ENCODE measurements at places on chromosomes 6 and 20. TPM values are rescaled to one million over a fixed set of nuclear protein-coding genes. Genes with fewer than 3 reads are reported as not detected.

NKAPL gene
- total RNA-seq: 0.52 TPM

DNA sequence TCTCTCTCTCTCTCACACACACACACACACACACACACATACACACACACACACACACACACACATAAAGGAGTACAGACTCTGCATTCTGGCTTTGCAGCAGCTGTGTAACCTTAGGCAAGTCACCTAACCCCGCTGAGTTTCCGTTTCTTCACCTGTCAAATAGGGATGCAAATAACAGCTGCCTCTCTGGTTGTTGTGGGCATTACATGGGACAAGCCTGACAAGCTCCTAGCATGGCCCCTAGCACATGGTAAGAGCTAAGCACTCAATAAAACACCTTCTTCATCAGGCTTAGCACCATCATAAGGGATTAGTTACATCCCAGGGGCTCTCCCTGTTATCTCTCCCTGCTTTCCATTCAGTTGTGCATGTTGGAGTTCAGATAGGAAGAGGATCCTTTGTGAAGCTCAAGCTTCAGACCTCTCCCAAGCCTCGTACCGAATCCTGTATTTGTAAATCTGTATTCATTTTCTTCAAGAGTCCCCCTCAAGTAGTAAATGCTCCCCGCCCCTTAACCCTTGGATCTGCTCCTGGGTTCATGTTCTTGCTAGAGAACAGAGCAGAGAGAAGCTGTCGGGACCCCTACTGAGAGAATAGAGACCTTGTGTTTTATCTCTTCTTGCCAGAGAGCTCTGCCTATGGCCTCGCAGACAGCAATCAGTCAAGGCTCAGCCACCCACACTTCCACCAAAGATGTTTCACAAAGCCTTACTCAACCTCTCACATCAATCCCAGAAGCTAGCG, 2.2 kb downstream of the SLC13A3 start:
- H3K4me3 ChIP-seq: no peak overlapping the region
- no peak for DNase-seq

KHDC1L gene
- not detected for total RNA-seq

GRCh38 chr6:36334832-36335459, 1.7 kb downstream of the BNIP5 start:
- no peaks in the 10 kb centered on the region for H3K36me3 ChIP-seq
- peaks cover 10% of the 10 kb centered on the region for H3K4me1 ChIP-seq
- no peak overlapping the region for H3K4me3 ChIP-seq
- no peak overlapping the region for H3K27ac ChIP-seq
- no peak for DNase-seq

GRCh38 chr6:53648184-53648943, 17.2 kb downstream of the KLHL31 start:
- H3K4me1 ChIP-seq: peaks cover 26% of the 10 kb centered on the region
- H3K36me3 ChIP-seq: no peaks in the 10 kb centered on the region
- H3K4me3 ChIP-seq: no peak overlapping the region
- no peak for DNase-seq
- no peak overlapping the region for H3K27ac ChIP-seq
